HFFc6 (cell line): ENCODE measurements at places on chromosomes 3 and 15.
A peak's percentile ranks its signal among the peaks of the same experiment; 100 is the strongest.

DNA sequence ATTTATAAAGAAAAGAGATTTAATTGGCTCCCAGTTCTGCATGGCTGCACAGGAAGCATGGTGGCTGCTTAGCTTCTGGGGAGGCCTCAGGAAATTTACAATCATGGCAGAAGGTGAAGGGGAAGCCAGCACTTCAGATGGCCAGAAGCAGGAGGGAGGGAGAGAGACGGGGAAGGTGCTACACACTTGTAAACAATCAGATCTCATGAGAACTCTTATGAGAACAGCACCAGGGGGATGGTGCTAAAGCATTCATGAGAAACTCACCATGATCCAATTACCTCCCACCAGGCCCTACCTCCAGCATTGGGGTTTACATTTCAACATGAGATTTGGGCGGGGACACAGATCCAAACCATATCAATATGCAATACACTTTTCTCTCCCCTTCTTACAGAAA, 73.7 kb downstream of the ECT2 start:
- DNase-seq = no peak

GRCh38 chr15:45234562-45235235, 17.3 kb upstream of the SLC28A2 start:
- no peak for DNase-seq

GRCh38 chr15:85379403-85380131, 836 bp upstream of the AKAP13 start:
- peak; percentile 36 for DNase-seq

DNA sequence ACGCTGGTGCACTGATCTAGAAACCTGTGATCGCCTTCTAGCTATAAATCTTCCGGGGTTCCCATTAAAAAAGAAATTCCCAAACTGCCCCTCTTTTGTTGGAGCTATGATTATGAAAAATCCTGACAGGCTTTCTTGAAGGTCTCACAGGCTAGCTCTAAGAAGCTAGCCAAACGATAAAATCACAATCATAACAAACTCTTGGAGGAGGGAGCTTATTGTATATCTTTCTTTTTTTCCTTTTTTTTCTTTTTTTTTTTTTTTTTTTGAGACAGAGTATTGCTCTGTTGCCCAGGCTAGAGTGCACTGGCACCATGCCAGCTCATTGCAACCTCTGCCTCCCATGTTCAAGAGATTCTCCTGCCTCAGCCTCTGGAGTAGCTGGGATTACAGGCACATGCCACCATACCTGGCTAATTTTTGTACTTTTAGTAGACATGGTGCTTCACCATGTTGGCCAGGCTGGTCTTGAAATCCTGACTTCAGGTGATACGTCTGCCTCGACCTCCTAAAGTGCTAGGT, 72.0 kb downstream of the MYO1E start:
- no peak for DNase-seq

- peak; percentile 37 for DNase-seq
These were observed 36.9 kb downstream of the GALNT15 start for GRCh38 chr3:16211176-16211904.

GRCh38 chr3:170761103-170761502, 108.9 kb downstream of the RPL22L1 start:
- DNase-seq = no peak

GRCh38 chr15:94032571-94032970, 198.8 kb upstream of the MCTP2 start:
- DNase-seq = no peak
